CD14-positive monocyte (primary cell): ENCODE measurements at places on chromosomes 3 and 15. TPM values are rescaled to one million over a fixed set of nuclear protein-coding genes. Genes with fewer than 3 reads are reported as not detected.

The GLDN gene
- polyA plus RNA-seq = not detected

The PLXNA1 gene
- 1.5 and 2.7 TPM in 2 replicates for polyA plus RNA-seq

The HDC gene
- polyA plus RNA-seq = not detected

The LCTL gene
- polyA plus RNA-seq = not detected

The TAGLN3 gene
- not detected for polyA plus RNA-seq

The REC114 gene
- not detected in 2 replicates for polyA plus RNA-seq

The GOLGA8N gene
- 0.04 TPM for polyA plus RNA-seq

The UNC13C gene
- polyA plus RNA-seq = not detected

The MEX3B gene
- not detected for polyA plus RNA-seq

The GTF2A2 gene
- polyA plus RNA-seq = 126 TPM

The UACA gene
- polyA plus RNA-seq = 3.1 TPM

The SH3BP5 gene
- polyA plus RNA-seq = 10.7 TPM

The DCP1A gene
- polyA plus RNA-seq = 10.4 and 11.9 TPM in 2 replicates

The ATP8B4 gene
- 6.1 TPM for polyA plus RNA-seq

GRCh38 chr15:92797168-92798052, 102.7 kb upstream of the CHD2 start:
- peak; percentile 77 for DNase-seq

- DNase-seq = no peak
These were observed 130.5 kb upstream of the PHLDB2 start for GRCh38 chr3:111728566-111728935.

DNA sequence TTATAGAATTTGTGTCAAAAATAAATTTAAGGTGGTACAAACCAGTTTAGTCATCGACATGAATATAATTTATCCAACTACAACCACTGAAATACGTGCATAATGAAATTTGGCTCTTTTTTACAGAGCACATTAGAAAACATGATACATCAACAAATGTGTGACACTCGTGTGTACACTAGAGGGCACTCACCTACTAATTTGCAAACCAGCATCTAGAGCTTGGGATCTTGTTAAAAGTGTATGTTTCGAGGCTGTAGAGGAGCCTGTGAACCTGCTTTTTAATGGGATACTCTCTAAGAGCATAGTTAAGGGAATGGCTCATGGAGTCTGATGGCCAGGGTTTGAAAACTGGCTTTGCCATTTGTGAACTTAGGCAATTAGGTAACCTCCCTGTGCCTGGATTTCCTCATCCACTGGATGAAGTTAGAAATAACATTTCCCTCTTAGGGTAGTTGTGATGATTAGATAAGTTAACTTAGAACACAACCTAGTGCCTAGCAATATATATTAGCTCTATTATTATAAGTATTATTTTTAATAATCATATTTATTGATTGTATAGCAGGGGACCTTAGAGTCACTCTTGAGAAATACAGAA, 8.8 kb upstream of the CPOX start:
- DNase-seq = peak; percentile 42

- DNase-seq = no peak
These were observed 10.5 kb downstream of the ALS2CL start for GRCh38 chr3:46682974-46683373.

- no peak for DNase-seq
These were observed 59.8 kb downstream of the BOC start for GRCh38 chr3:113271189-113271588.

GRCh38 chr3:141875374-141875892, 1.0 kb upstream of the ATP1B3 start:
- peak; percentile 72 for DNase-seq

GRCh38 chr15:52255008-52255407, 40.6 kb downstream of the MYO5C start:
- peak; percentile 44 for DNase-seq

DNA sequence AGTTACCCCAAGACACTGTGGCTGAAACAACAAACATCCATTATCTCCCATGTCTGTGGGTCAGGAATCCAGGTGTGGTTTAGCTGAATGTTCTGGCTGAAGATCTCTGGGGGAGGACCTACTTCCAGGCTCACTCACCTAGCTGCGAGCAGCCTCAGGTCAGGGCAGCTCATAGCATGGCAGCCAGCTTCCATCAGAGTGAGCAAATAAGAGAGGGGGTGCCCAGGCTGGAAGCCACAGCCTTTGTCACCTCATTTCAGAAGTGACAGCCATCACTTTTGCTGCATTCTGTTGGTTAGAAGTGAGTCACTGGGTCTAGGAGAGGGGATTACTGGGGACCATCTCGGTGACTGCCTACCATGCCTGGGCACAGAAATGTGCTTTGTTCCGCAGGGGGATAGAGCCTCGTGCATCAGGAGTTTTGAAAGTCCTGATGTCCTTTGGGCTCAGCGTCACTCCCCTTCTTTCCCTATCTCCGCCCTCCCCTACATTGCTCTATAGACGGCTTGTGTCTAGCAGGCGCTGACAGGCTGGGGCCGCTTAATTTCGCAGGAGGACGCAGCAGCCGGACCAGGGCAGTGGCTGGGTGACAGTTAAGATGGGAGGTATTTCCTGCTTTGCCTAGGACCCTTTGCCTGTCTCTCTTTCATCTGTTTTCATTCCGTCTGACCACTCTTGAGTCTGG, 25.4 kb downstream of the TGM4 start:
- no peak for DNase-seq

GRCh38 chr3:71854706-71855105, 69.8 kb upstream of the PROK2 start:
- no peak for DNase-seq

DNA sequence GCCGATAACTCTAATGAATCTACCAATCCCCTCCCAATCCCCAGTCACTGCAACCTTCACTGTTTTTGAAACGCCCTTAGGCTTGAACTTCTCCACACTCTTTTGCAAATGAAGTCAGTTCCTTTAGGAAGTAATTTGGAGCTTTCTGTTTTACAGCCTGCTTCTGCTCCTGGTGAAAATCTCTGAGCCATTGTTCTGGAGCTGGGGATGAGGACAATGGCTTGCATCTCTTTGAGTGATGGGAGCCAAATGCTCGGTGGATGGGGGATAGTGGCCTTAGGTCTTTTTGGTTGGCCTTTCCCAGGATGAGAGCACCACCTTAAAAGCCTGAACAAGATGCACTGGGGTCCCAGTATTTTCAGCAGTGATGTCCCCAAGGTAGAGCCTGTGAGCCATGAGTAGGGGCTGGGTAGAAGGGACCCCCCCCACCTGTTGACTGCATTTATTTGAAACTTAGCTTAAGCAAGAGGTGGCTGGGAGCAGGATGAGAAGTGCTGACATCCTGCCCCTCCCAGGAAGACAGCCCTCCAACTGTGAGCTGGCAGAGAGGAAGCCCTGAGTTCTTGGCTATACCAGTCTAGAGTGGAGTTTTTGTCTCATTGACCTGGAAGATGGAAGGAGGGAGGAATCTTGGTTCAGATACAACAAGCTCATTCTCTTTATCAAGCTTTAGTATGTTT, 7.6 kb upstream of the MYO5C start:
- DNase-seq = no peak

- DNase-seq = no peak
These were observed 232.0 kb upstream of the STT3B start for GRCh38 chr3:31300456-31301443.

- DNase-seq = no peak
These were observed 140.0 kb downstream of the SNRK start for GRCh38 chr3:43426388-43426787.

DNA sequence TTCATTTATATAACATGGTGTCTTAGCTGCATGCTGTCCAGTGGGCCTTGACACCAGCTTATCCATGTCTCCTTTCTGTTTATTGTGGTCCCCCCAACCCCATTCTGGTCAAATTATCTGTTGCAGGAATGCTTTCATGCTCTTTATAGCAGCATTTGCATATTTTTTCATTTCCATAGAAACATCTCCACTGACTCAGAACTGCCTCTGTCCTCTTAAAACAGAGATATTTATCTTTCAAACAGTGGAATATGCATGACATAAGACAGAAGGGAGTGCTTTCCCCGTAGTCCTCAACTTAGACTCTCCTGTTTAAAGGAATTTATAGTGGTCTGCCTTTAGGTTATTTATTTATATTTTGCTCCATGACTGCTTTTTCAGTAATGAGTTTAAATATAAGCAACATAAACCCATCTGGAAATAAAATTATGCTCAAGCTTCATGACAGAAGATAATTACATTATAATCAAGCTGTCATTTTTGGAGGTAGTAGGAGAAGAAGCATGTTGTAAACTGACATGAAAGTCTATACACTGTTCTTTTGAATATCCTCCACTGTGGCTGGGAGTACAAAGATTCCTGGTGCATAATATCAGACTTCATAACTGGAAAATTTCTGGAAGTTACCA, 179.5 kb upstream of the CD96 start:
- no peak for DNase-seq

DNA sequence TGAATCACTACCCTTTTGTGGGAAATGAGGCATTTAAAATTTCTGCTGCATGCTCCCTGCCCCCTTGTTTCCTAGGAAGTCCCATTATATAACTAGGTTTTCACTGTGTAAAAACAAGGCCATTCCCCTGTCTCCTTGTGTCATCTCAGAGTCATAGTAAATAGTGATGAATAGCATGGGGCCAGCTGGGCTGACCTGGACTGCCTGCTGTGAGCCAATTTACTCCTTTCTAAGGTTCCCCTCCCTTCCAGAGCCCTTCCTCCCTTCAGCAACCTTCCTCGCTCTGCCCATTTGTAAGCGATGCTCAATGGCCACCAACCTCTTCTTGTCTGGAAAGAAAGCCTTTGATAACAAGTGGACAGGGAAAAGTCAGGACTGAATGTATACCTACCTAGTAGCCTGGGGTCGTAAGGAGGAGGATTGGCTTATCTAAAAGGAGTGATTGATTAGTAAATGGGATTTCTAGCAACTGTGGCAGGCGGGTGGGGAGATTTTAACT, 11.7 kb downstream of the ITGA11 start:
- no peak for DNase-seq

GRCh38 chr3:2303566-2303965, 204.9 kb downstream of the CNTN4 start:
- DNase-seq = no peak

DNA sequence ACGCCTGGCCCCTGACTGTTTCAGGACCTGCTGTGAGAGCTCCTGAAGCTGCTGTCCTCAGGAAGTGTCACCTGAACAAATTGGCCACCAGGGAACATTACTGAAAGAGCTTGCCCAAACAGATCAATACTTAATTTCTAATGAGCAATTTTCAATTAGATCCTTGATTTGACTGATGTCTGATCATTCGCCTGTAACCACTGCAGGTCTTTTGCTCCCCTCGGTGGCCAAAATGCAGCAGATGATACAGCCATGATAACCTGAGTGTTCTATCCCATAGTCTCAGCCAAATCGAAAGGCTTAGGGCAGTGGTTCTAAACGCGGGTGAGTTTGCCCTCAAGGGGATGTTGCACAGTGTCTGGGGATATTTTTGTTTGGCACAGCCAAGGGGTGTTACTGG, 57.6 kb upstream of the MEX3B start:
- no peak for DNase-seq

- no peak for DNase-seq
These were observed 101.6 kb upstream of the RAD18 start for GRCh38 chr3:9064850-9065249.

GRCh38 chr3:129812589-129812988, 80.9 kb downstream of the TMCC1 start:
- no peak for DNase-seq

DNA sequence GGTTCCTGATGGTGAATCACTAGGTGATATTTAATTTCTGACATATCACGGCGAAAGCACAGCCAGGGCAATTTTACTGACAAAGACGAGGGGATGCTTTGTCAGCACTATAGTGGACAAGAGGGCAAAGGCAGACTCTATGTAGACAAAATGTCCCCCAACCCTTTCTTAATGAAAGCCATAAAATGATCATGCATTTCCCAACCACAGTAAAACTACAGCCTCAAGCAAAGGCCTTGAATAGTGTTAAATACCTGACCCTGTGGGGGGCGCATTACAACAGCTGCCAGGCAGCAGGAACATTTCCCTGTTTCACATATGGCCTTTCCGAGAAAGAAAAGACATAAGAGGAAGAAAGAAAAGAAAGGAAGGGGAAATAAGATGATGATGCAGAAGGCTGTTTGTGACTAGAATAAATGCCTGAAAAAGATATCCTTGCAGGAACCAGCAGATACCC, 49.5 kb downstream of the GLDN start:
- no peak for DNase-seq

DNA sequence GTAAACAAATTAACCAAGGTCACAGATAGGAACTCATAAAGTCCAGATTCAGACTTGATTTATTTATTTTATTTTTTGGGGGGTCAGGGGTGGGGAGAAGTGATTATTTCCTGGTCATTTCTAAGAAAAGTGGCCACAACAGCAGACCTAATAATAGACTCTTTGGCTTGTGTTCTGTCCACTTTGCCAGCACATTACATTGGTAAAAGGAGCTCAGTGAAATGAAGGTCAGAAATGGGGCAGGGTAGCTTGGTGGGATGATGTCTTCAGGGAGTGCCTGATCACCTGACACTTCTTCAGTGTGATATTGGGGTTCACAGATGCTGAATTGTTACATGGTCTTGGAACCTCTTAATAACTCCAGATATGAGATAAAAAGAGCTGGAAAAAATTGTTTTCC, 10.1 kb downstream of the VPS8 start:
- DNase-seq = no peak

GRCh38 chr15:57370929-57371328, 5.4 kb upstream of the CGNL1 start:
- no peak for DNase-seq

DNA sequence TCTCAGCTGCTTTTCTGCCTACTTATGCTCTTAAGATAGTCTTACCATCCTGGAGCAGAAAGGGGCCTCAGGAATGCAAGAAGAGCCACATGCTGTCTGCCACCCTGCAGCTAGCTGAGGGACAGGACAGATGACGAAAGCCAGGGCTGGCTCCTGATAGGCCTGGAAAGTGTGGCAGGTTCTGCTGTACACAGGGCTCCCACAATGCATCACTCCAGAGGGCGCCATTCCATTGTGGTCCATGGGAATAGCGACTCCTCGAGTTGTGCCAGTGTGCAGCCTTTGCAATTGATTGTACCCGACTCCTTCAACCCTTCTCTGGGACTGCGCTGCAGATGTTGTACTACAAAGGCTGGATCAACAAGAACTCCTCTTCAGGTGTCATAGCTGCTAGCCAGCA, 11.2 kb downstream of the ACAN start:
- no peak for DNase-seq
